Right lobe of liver (tissue), 6 donors: ENCODE measurements at places on chromosomes 7 and 10. TPM values are rescaled to one million over a fixed set of nuclear protein-coding genes. Genes with fewer than 3 reads are reported as not detected.

DNA sequence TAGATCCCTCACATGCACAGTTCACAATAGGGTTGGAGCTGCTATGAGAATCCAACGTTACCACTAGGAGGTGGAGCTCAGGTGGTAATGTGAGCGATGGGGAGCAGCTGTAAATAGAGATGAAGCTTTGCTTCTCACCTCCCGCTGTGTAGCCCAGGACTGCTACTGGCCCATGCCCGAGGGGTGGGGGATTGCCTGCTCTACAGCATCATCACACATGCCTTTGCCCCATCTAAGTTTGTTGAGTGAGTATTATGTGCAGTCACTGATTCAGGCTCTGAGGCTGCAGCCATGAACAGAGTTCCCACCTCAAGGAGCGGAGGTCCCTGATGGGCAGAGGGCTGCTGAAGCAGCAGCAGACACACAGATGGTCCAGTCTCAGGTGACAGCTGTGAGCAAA is 94.1 kb downstream of the CHST15 start:
- no peaks in the 10 kb centered on the region for H3K36me3 ChIP-seq
- H3K27me3 ChIP-seq, result no peaks in the 10 kb centered on the region
- no peak overlapping the region for H3K4me3 ChIP-seq
- DNase-seq, result no peak
- no peak overlapping the region for H3K27ac ChIP-seq

DNA sequence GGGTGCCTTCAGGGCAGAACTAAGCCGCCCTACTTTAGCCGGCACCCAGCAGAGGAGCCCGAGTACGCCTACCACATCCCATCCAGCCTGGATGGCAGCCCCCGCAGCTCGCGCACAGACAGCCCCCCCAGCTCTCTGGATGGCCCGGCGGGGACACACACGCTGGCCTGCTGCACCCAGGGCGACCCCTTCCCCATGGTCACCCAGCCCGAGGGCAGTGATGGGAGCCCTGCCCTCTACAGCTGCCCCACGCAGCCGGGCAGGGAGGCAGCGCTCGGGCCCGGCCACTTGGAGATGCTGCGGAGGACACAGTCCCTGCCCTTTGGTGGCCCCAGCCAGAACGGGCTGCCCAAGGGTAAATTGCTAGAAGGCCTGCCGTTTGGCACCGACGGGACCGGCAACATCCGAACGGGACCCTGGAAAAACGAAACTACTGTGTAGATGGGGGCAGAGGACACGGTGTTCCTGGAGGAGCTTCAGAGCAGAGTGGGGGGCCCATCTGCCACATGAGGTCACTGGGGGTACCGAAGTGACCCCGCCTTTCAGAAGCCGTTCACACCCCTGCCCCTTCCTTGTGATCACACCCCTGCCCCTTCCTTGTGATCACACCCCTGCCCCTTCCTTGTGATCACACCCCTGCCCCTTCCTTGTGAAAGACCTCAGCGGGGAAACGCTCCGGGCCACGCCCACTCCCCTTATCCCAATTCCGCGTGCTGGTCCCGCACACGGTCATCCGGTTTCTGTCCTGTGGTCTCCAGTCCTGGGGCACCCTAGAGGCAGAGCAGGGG is 30.8 kb upstream of the KNDC1 start:
- H3K4me3 ChIP-seq, result no peak overlapping the region
- DNase-seq, result peak; percentile 35
- H3K27ac ChIP-seq, result no peak overlapping the region
- H3K27me3 ChIP-seq, result no peaks in the 10 kb centered on the region

- H3K36me3 ChIP-seq, result no peaks in the 10 kb centered on the region
- no peak overlapping the region for H3K27ac ChIP-seq
- H3K4me1 ChIP-seq, result no peaks in the 10 kb centered on the region
- no peak for DNase-seq
Observed at GRCh38 chr7:145175366-145175765, 339.5 kb upstream of the TPK1 start.

GRCh38 chr7:83270407-83270806 is 107.7 kb upstream of the PCLO start:
- no peak for DNase-seq
- no peaks in the 10 kb centered on the region for H3K4me1 ChIP-seq
- no peak overlapping the region for H3K4me3 ChIP-seq
- H3K36me3 ChIP-seq, result no peaks in the 10 kb centered on the region
- no peak overlapping the region for H3K27ac ChIP-seq

GRCh38 chr7:99040104-99040958 is 103.6 kb downstream of the SMURF1 start:
- no peaks in the 10 kb centered on the region for H3K27me3 ChIP-seq
- H3K4me3 ChIP-seq, result no peak overlapping the region

- no peak overlapping the region for H3K27ac ChIP-seq
- no peaks in the 10 kb centered on the region for H3K36me3 ChIP-seq
Observed at GRCh38 chr7:80815733-80816132, 103.1 kb downstream of the SEMA3C start.

DNA sequence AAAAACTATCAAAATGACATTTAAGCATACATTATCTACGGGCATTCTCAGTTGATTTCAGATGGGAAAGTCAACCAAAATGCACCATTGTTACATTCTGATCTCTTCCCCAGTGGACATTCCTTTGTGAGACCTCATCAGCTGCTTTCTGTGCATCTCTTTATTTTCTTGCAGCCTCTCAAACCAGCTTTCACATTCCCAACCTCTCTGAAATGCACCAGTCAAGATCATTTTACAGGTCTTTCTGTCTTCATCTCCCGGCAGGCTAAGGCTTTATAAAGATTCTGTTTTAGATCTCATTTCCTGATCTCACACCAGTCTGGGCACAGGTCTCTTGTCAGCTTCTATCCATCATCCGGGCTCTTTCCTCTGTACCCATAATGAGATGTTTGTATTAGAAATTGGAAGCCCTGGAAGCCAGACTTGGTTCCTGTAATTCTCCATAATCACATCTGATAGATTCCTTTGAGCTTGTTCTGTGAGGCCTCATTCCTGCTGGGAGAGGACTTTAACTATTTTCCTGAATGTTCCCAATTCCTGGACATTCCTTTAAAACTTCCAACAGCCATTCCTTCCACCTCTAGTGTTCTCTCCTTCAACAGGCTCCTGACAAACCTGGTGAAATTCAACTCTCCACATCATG is 44.3 kb upstream of the ARL4A start:
- H3K4me1 ChIP-seq, result no peaks in the 10 kb centered on the region
- no peaks in the 10 kb centered on the region for H3K36me3 ChIP-seq
- H3K27ac ChIP-seq, result no peak overlapping the region
- no peak for DNase-seq
- H3K4me3 ChIP-seq, result no peak overlapping the region

DNA sequence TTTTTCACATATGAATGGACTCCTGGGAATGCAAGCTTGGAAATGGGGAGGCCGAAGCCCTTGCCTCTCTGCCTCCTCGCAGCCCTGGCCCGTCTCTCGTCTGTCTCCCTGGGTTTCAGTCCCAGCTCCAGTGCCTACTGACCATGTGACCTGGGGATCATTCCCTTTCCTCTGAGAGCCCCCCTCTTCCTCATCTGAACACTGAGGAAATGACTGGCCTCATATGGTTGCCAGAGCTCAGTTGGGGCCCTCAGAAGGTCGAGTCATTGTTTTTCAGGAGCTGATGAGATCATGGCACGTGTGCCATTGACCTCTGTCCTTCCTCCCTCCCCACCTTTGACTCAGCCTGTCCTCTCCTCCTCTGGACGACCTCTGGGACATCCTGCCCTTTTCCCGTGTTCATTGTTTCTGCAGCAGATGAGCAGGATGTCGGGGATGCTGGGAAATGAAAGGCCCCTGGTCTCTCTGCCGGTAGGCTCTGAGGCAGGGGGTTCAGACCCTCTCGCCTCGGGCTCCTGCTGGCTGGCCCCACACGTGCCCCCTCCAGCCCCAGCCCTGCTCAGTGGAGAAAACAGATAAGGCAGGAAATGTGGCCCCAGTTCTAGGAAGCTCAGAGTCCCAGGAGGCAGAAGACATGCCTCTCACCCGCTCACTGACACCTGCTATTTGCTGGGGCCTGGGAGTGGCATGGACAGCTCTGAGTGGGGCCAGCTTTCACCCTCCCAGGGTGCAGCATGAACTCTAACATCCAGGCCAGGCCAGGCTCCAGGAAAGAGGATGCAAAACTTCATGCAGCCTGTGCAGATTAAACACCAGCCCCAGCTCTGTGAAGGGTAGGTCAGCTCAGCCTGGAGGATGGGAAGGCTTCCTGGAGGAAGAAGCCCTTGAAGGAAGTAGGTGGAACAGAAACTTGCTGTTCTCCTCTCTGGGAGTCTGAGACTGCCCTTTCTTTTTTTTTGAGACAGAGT is 8.3 kb upstream of the PPP1R35 start:
- peak; percentile 72 for DNase-seq
- no peaks in the 10 kb centered on the region for H3K27me3 ChIP-seq
- peak overlapping the region; percentile 74 for H3K27ac ChIP-seq
- H3K4me3 ChIP-seq, result no peak overlapping the region
- H3K4me1 ChIP-seq, result no peaks in the 10 kb centered on the region

DNA sequence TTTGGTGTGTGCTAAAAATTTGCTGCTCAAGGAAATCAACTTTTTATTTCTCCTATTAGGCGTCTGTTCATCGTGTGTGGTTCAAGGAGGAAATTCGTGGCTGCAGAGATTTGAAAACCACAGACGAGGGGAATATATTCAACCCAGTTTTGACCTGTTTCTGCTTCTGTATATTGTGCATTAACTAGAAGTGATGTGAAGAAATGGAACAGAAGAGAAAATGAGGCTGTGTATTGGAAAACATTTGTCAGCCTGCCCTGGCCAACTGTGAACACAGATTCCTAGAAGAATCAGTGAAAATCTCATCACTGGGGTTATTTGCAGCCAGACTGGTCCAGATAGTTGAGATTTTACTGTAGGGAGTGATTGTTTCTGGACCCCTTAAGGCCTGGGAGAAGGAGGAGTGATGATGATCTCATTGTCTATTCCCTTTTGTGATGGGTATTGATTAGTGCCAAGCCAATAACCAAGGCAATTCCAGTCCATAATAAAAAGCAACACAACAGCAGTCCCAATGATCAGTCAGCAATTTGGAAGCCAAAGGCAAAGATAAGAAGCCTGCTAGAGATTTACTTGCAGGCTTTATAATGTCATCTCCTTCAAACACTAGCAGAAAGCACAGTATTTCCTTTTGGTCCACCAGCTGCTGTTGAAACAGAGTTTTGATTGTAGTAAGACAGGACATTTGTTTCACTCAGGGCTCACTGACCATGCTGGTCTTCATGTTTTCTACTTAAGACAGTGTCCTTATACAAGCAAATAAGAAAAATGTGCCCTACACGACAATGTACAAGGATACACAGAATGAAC is 339.4 kb downstream of the PRPF18 start:
- no peak for DNase-seq
- H3K4me1 ChIP-seq, result no peaks in the 10 kb centered on the region
- H3K27me3 ChIP-seq, result no peaks in the 10 kb centered on the region
- H3K4me3 ChIP-seq, result no peak overlapping the region

DNA sequence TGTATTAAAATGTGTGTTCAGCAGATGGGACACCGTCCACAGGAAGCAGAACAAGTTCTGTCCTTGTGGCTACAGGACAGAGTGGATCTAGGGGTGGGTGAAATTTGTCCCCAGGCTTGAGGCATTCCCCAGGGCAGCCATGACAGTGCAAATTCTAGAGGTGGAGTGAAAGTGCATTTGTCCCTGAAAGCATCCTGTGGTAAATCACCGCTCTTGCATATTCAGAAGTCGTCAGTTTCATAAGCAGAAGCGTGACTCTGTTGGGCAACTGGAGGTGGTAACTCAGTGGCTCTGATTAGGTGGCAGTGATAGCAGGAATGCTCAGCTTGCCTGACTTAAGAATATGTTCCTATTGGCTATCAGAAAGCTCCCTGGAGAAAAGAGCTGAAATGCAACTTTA is 96.6 kb downstream of the SNX10 start:
- DNase-seq, result no peak
- no peak overlapping the region for H3K4me3 ChIP-seq
- H3K4me1 ChIP-seq, result no peaks in the 10 kb centered on the region
- no peak overlapping the region for H3K27ac ChIP-seq
- H3K36me3 ChIP-seq, result no peaks in the 10 kb centered on the region

DNA sequence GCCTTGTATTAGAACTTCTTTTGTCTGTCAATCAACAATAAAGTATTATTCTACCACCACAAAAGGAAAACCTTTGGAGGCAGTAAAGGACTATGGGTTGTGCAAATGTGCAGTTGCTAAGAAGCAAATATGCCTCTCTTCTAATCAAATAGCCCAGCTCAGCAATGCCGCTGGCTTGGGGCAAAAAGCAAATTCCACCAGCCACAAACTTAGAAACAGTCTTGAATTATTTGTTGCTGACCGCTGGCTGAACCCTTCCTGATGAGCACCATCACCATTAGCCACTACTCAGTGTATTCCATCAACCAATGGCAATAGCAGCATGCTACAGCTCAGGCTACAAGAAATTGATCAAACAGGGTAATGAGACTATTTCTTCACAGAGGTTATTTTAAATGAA is 51.0 kb downstream of the SKAP2 start:
- DNase-seq, result no peak
- no peak overlapping the region for H3K27ac ChIP-seq
- no peaks in the 10 kb centered on the region for H3K4me1 ChIP-seq
- H3K36me3 ChIP-seq, result no peaks in the 10 kb centered on the region
- no peak overlapping the region for H3K4me3 ChIP-seq

DNA sequence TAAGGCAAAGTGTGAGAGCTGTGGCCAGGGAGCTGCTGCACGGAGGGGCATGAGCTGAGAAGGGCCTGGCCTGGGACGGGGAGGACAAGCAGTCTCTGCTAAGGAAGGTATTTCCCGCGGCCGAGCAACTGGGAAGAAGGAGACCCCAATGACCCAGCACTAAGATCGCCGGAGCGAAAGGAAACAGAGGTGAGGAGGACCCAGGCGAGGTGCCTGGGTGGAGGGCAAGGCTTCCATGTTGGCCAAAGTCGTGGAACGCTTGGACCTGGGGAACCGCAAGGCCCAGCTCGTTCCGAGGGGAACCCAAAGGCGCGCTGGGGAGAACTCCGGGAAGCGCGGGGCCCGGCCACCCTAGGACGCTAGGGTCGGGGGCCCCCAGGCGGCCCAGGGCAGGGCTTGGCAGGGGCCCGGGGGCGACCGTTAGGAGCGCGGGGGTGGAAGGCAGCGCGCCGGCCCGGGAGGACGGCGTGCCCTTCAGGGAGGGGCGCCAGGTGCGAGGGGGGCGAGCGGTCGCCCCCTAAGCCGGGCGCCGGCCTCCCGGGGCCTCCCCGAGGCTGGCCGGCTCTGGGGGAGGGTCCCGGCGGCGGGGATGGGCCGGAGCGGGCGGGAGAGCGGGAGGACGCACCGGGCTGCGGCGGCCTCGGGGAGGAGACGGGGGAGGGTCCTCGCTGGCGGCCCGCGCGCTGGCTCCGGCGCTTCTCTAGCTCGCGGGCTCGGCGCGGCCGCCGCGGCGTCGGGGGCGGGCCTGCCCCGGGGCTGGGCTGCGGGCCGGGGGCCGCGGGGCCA is 545 bp downstream of the GIGYF1 start:
- peak overlapping the region; percentile 72 for H3K27ac ChIP-seq
- H3K27me3 ChIP-seq, result no peaks in the 10 kb centered on the region
- no peak for DNase-seq
- peak overlapping the region; percentile 67 for H3K4me3 ChIP-seq
- peaks cover 19% of the 10 kb centered on the region for H3K4me1 ChIP-seq
- H3K36me3 ChIP-seq, result no peaks in the 10 kb centered on the region

FAM204A gene
- 24.3 TPM for total RNA-seq

WNT8B gene
- 0.19 TPM for total RNA-seq

ASAH2 gene
- 1.7 TPM for total RNA-seq

GIMAP4 gene
- 15.3 TPM for total RNA-seq

SPACDR gene
- total RNA-seq, result not detected
